ENCODE measurements at places on chromosomes 13 and 19. TPM values are rescaled to one million over a fixed set of nuclear protein-coding genes. Genes with fewer than 3 reads are reported as not detected.
A peak's percentile ranks its signal among the peaks of the same experiment; 100 is the strongest.

DNA sequence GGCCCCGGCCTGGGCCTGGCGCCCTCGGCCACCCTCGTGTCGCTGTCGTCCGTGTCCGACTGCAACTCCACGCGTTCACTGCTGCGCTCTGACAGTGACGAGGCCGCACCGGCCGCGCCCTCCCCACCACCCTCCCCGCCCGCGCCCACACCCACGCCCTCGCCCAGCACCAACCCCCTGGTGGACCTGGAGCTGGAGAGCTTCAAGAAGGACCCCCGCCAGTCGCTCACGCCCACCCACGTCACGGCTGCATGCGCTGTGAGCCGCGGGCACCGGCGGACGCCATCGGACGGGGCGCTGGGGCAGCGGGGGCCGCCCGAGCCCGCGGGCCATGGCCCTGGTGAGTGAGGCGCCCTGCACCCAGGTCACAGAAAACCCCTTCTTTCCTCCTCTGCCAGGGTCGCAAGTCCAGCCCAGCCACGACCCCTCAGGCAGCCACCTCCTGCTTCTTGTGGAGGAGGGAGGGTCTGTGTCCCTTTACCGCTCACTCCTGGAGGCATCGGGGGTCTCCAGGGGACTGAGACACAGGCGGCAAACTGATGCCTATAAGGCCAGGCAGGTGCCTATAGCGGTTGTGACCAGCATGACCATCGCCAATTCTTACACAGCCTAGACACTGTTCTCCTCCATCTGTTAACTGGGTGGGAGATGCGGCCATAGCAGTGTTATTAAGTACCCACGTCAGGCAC, 4.2 kb downstream of the TTC9B start:
- DNase-seq = no peak

DNA sequence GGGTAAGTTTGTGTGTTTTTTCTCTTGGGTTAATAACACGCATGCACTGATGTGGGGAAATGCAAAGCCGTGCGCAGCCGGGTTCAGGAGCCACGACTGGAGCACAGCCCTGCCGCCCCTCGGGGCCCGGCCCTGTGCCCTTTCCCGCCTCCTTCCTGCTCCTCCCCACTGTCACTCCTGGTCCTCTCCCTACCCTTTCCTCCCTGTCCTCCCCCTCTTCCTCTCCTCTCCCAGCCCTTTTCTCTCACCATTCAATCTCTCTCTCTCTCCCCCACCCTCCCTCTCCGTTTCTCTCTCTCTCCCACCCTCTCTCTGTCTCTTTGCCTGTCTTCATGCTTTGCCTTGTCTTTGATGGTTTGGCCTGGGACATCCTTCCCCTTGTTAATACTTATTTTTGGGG, 27.2 kb downstream of the PLEKHJ1 start:
- DNase-seq = no peak

- no peak for DNase-seq
Measured at GRCh38 chr19:3605770-3606169, 905 bp downstream of the TBXA2R start.

DNA sequence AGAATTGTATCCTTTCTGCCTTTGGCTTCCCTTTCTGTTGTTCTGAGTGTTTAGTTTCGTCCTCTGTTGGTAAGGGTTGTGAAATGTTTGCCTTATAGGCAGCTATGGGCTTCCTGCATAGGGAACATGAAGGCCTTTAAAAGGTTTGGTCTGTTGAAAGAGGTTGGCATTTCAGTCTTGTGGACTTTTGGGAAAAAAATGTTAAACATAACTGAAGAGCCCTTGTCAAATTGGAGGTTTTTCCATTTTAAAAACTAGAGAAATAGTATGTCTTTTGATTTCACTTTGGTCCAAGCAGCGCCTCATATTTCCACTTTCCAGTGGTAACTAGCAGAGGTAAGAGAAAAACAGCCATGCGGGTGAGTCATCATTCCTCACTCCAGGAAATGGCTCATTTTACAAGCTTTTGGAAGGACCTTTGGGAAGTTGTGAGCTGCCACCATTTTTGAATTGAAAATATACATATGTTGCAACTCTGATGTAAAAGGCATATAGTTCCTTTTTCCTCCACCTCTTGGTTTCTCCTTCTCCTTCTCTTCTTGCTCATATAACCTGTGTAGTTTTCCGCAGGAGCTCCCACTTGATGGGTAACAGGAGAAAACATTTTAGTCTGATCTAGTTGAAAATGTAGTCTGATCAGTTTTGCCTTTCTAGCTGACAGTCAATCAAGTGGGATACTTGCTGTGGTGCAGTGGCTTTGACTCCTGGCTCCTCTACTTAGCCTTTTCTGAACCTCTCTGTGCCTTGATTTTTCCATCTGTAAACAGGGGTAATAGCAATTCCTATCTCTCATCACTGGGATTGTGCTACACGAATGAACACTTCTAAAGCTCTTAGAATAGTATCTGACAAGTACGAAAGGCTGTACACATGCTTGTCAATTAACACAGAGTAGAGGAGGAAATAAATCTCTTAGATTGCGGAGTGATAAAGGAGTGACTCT, 23.0 kb downstream of the GPC6 start:
- DNase-seq = no peak

GRCh38 chr13:67277581-67277980, 47.4 kb upstream of the PCDH9 start:
- no peak for DNase-seq

The ZNF540 gene
- total RNA-seq = 0.92 TPM

The SIX5 gene
- 9.2 TPM for total RNA-seq

The ZNF177 gene
- total RNA-seq = 0.53 TPM

DNA sequence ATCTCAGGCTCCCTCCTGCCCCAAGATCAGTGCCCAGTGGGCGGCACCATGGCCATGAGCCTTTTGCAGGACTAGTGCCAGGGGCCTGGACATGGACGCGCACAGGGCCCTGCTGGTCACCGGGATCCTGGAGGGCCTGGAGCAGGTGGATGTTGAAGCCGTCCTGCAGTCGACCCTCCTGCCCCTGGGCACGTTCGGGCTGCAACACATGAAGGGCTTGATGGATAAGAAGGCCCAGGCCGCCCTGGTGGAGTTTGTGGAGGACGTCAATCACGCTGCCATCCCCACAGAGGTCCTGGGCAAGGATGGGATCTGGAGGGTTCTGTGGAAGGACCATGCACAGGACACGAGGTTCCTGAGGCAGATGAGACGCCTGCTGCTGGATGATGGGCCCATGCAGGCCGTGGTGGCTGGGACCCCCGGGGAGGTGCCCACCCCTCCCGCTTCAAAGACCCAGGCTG, 38.0 kb upstream of the PNMA8B start:
- no peak for DNase-seq

DNA sequence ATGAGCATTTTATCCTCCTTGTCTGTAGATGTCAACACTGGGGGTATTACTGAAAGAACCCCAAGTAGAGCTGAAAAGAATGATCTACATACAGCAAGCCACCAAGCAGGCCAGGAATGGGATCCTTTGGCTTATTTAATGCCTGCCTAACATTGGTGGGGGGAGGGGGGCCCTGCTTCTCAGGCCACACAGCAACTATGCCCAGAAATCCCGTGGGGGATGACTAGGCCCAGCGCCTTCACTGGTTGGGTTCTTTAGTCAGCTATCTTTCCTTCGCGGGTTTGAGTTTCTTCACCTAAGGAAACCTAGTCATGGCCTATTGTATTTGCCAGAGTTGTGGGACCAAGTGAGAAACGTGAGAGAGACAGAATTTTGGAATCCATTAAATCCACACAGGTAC, 80.5 kb downstream of the CCNA1 start:
- no peak for DNase-seq

- DNase-seq = no peak
Measured at GRCh38 chr19:583968-584239, 5.8 kb upstream of the HCN2 start.

- no peak for DNase-seq
Measured at GRCh38 chr13:40146611-40147117, 491.2 kb downstream of the COG6 start.

GRCh38 chr19:47124937-47125668, 5.5 kb upstream of the SAE1 start:
- DNase-seq = no peak

DNA sequence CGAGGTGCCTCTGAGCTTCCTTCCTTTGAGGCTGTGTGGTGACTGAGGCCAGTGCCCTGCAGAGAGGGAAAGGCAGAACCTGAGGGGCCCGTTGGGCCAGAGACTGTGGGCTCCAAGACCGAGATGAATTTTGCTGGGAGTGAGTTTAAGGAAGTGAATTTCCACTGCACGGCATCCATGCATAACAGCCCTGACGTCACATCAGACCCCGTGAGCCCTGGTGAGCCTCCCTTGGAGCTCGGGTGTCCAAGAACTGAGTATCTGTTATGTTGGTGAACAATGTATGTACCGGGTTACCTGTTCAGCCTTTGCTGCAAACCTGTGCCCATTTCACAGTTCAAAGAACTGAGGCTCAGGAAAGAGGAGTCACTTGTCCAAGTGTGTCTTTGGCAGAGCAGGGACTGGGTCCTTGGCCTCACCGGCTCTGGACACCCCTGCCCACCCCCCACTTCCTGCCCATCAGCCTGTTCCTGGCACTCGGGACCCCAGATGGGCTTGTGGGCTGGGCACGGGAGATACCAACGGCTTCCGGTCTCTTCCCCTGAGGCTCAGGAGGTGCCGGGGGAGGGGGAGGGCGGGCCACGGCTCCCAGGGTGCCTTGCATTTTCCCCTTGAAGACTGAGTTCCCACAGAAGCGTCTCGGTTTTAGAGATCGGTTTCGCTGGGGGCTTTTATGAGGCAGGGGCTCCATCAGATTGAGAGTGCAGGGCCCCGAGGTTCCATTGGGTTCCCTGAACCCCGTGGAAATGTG, 33.7 kb downstream of the NFILZ start:
- DNase-seq = peak; percentile 29

The ZNF317 gene
- 24.8 TPM for total RNA-seq

- DNase-seq = no peak
Measured at GRCh38 chr19:19095691-19096090, 31.9 kb downstream of the SLC25A42 start.

- peak; percentile 30 for DNase-seq
Measured at GRCh38 chr13:74026753-74027152, 107.5 kb downstream of the KLF12 start.

The ZNF728 gene
- total RNA-seq = 0.75 TPM

The ZSCAN5A gene
- total RNA-seq = 19.6 TPM

- peak; percentile 57 for DNase-seq
Measured at GRCh38 chr19:33241530-33242101, 16.0 kb upstream of the SLC7A10 start.

The SERPINE3 gene
- not detected for total RNA-seq

- DNase-seq = no peak
Measured at GRCh38 chr19:47614021-47614295, 5.0 kb downstream of the BICRA start.

- DNase-seq = no peak
Measured at GRCh38 chr19:29841209-29841558, 29.4 kb downstream of the CCNE1 start.

The WDR88 gene
- total RNA-seq = not detected

The CYP4F2 gene
- 11.1 TPM for total RNA-seq

DNA sequence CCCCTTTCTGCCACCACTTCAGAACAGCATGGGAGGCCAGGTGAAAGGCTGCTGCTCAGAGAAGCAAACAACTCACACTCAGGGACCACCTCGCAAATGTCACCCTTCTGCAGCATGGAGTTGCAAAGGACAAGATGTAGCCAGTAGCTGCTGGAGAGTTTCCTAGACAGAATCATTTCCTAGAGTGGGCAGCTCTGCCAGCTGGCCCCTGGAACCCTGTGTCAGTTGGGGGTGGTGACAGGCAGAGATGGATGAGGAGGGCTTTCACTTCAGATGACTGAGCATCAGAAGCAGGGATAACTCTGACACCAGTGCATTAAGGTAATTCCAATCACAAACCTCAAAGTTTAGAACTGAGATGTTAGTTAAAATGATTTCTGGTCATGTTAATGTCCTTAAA, 34.4 kb upstream of the EPHX3 start:
- no peak for DNase-seq

The ZNF793 gene
- 2.6 TPM for total RNA-seq

GRCh38 chr19:39165857-39166256, 30.9 kb upstream of the NCCRP1 start:
- no peak for DNase-seq

The PRKCG gene
- total RNA-seq = 0.22 TPM

DNA sequence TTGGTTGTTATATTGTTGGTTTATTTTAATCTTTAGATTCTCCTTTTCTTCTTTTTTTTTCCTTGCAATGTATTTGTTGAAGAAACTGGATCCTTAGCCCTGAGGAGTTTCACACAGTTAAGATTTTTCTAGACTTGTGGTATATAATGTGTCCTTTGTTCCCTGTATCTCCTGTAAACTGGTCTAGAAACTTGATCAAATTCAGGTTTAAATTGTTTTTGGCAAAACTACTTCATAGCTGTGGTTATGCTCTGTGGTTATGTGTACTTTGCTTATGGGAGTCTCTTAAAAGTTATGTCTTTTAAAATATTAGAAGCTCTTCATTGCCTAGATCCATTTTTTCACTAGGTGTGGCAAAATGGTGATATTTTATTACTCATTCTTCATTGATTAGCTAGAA, 3.7 kb upstream of the MTRF1 start:
- no peak for DNase-seq

The ZNF227 gene
- total RNA-seq = 13.5 TPM

- no peak for DNase-seq
Measured at GRCh38 chr19:35528218-35529038, at the start of gene SBSN. Gene SBSN (minus strand): TSS chr19:35528311. CDS start chr19:35528281, 30 bp downstream.

- DNase-seq = no peak
Measured at GRCh38 chr19:28019371-28019770, 1193.6 kb downstream of the UQCRFS1 start.

DNA sequence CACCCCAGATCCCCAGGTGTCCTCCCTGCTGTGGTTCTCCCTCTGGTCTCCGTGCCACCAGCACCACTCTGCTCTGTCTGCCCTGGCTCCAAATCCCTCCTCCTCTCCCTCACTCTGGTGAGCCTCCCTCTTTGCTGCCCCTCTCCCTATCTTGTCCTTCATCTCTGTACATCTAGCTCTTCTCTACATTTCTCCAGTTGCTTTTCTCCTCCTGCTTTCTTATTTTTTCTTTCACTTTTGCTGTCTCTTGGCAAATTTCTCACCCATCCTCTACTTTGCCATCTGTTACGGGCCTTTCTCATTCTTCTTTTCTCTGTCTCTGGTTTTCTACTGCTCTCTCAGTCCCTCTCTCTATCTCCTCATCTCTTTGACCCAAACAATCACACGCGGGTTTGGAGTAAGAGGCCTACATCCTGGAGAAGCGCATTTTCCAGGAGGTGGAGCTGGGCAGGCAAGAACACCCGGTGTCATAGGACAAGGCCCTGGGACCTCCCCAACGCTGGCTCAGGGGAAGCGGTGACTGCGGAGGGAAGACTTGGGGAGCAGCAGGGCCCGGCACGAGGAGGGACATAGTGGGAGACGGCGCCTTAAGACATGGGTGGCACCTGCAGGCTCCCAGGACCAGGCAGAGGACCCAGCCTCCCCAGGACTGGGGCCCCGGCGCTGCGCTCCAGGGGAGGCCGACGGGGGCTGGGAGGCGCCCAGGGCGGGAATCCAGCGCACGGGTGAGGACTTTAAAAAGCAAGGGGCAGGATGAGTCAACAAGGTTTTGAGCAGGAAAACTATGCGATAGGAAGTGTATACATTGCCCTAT, 9.9 kb downstream of the ZNF611 start:
- no peak for DNase-seq
